Activated gamma-delta T cell (primary cell): ENCODE measurements at places on chromosomes 6 and 20.

DNA sequence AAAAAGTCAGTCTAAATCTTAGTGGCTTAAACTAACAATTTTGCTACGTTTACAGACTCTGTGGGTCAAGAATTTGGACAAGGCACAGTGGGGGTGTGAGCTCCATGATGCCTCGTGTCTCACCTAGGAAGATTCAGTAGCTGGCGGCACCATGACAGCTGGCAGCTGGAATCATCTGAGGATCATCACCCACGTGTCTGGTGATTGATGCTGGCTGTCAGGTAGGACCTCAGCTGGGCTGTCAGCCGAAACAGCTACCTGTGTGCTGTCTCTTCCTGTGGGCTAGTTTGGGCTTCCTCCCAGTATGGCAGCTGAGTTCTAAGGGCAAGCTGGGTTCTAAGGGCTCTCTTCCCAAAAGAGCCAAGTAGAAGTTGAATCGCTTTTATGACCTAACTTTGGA is 26.4 kb upstream of the DLGAP4 start:
- DNase-seq: no peak

DNA sequence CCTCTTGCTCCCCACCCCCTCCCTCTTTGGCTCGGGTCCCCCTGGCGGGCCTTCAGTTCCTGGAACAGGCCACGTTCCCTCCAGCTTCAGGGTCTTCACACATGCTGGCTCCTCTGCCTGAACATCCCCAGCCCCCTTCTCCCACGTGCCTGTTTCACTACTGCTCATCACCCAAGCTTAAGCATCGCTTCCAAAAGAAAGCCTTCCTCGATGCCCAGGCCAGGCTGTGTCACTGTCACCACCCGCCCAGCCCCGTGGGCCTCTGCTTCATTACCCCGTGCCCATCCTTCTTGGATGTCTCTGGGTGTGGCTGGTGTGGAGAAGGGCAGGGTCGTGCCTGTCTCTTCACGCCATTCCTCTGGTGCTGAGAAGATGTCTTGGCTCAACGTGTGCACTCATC is 2.8 kb downstream of the DLGAP4 start:
- DNase-seq: no peak

DNA sequence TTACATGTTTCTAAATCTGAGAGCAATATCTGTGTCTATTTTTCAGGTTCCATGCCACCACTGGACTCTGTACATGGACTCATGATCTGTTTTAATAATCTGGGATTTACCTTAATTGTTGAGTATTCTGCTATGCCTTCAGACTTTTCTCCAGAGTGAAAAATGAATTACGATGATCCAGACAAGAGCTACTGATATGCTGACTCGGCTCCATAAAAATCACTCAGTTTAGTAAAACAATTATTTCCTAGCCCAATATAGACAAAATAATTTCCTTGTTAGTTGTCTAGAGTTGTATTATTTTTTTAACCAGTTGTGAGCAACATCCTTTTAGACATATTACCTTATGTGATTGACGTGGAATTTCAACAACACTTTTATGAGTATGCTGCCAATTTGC is 736.8 kb downstream of the RFPL4B start:
- DNase-seq: no peak

GRCh38 chr6:73823832-73824231 is 127.8 kb downstream of the CD109 start:
- DNase-seq: no peak

DNA sequence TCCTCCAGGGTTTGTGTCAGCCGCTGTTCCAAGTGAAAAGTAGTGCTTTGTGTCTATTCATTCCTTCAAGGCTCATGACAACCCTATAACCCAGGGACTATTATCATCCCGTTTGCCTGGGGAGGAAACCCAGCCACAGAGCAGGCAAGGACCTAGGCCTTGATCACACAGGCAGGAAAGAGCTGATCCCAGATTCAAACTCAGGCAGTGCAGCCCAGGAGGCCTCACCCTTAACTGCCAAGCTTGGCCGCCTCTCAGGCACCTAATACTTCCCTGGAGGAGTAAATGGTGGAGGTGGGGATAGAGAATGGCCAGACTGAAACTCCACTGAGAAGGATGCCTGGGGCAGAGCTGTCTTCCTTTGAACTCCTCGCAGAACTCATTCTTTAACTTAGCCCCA is 215.1 kb upstream of the QKI start:
- DNase-seq: no peak

DNA sequence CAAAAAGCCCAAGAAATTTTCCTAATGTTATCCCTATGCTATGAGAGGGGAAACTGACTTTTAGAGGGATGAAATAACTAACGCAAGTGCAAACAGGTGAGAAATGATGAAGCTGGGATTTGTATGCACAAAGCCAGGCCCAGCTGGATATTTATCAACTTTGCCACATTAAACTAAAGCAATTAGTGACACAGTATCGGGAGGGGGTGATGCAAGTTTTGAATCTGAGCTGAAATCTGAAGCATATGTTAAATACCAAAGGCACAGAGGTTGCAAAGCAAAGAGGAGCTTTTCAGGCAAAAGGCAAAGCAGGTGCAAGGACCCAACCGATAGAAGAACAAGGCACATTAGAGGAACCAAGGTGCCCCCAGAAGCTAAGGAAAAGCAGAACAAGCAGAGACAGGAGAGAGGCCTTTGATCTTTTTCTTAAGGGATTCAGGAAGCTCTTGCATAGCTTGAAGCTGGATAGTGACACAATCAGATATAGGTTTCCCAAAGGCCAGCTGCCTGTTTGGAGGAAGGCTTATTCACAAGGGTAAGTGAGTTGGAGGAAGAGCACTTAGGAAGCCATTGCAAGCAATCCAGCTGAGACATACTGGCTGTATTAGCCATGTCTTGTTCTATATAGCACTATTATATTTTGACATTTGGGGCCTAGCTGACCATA is 207.5 kb downstream of the HIVEP2 start:
- DNase-seq: no peak

DNA sequence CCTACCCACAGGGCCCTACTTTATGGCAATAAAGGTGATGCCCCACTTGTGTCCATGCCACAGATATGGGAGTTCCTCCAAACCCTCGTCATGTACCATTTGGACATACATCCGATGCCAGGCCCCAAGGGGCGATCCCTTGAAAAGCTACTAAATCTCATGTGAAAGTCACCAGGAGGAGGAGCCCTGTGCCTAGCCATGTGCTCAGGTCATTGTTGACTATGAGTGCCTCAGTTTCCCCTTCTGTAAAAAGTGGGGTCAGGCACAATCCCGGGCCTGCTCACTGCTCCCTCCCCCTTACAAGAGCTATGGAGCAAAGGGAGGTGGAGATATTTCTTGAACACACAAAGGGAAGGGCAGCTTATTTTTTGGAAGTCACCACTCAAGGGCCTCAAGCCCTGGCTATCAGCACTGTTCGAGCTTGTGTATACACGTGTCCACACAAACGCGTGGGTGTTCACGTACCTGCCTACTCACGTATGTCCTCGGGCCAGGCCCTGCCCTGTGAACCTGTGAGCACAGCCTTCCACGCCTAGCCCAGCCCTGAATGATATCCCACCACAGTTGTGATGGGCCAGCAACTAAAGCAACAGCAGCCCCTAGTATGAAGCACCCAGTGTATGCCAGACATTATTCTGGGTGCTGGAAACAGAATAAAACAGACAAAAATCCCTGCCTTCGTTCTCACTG is 1.9 kb downstream of the ACTL10 start:
- no peak for DNase-seq

GRCh38 chr6:33438978-33439594 is 15.3 kb upstream of the ZBTB9 start:
- DNase-seq: no peak

- no peak for DNase-seq
These were observed 38.6 kb upstream of the NXT1 start for GRCh38 chr20:23311947-23312506.

DNA sequence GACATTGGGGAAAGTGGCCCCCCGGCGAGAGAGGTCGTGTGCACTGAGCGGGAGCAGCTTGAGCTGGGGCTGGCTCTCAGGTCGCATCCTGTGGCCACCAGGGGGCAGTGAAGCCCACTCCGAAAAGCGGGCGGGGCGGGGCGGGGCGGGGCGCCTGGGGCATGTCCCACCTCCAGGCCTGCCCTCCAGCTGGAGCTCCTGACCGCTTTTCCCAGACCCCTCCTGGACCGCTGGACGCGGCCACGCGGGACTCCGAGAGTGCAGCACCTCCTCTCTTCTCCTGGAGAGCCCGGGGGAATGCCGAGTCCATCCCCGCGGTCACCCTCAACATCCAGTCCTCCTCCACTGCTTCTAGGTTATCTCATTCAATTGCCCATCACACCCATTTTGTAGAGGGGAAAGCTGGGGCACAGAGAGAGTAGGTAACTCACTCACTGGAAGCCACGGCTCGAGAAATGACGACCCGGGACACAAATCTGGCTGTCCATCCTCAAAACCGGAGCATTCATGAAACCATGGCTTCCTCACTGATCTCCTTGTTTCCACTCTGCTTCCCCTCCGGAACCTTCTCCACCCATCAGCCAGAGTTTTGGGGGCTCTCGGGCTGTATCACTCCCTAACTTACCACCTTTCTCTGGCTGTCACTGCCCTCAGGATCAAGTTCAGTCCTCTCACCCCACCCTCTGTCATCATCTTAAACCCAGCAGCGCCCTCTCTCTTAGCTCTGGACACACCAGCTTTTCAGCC is 24.1 kb downstream of the COX4I2 start:
- DNase-seq: peak; percentile 43

- DNase-seq: no peak
These were observed 622.2 kb upstream of the MANEA start for GRCh38 chr6:94955156-94955555.

DNA sequence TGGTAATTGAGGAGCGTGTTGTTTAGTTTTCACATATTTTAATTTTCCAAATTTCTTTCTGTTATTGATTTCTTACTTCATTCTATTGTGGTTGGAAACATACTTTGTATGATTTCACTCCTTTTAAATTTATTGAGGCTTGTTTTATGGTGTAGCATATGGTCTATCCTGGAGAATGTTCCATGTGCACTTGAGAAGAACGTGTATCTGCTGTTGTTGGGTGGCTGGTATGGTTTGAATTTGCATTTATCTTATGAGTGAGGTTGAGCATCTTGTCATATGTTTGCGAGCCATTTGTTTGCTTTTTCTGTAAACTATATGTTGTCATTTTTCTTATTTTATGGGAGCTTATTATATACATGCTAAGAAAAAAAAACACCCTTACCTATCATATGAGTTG is 26.5 kb downstream of the SRC start:
- no peak for DNase-seq

DNA sequence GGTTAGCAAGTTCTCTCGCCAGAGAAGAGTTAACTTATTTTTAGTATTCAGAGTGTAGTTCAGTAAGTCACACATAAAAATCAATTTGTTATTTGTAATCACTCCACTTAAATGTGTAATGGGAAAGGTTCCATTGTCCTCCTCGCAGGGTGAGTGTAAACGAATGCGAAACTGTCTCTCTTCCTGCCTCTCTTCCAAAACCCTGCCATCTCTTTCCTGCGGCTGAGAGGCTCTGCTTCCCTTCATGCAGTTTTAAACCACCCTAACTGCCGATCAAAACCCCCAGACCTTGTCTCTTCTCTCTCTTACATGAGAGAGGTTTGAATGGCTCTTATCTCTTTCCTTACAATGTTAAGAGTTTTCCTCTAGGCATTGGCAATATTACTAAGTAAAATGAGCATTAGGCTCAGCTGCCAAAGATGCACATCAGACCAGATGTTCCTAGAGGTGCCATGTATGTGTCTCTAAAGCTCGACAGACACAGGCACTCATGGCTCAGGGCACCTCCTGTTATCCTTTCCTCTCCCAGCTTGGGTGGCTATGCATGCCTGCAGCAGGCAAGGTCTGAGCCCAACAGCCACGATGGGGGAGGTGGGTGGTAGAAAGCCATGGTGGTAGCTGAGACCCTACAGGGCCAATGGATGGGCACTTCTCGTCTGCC is 91.2 kb downstream of the JARID2 start:
- no peak for DNase-seq

GRCh38 chr6:116277124-116277523 is 2.6 kb downstream of the TSPYL1 start:
- no peak for DNase-seq
